ENCODE measurements at places on chromosomes 1 and 21.
A peak's percentile ranks its signal among the peaks of the same experiment; 100 is the strongest.

- no peak for DNase-seq
Observed at GRCh38 chr1:192817246-192817645, 8.4 kb downstream of the RGS2 start.

DNA sequence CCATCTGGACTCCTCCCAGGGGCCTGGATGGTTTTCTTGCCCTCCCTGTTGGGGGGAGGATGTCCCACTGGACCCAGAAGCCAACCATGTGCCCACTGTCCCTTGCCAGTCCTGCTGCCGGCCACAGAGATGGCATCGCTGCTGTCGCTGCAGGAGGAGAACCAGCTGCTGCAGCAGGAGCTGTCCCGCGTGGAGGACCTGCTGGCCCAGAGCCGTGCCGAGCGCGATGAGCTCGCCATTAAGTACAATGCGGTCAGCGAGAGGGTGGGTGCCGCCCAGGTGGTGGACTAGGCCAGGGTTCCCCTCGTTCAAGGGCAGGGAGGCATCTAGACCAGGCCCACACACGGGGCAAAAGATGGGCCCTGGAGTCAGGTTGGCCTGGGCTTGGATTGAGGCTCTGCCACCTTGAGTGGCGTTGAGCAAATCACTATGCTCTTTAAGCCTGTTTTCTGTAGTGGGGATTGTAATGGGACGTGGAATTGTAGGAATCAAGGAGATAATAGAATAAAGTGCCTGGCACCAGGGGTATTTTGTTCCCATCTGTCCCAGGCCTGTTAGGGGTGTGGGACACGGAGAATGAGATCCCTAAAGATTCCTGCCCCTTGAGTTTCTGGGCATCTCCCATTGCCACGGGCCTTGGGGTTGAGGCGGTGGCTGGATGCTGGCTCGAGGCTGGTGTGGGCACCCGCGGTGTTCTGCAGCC, 2.6 kb downstream of the CROCC start:
- DNase-seq: no peak

DNA sequence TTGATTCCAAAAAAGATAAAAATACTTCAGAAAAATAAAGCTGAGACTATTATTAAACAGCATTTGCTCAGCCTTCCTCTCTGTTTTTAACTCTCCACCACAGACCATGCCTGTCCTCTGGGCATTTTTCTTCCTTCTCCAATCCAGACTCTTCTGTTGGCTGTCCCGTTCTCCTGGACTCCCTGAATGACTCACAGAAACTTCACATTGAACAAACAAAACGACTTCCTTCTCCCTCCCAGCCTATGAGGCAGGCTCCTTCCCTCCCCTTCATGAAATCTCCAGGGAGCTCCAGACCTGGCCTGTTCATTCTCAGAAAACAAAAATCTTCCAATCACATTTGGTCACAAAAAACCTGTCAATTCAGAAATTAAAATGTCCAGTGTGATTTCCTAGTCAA, 421.3 kb downstream of the NPHP4 start:
- no peak for DNase-seq

GRCh38 chr21:43571976-43572375, 87.3 kb downstream of the HSF2BP start:
- no peak for DNase-seq

DNA sequence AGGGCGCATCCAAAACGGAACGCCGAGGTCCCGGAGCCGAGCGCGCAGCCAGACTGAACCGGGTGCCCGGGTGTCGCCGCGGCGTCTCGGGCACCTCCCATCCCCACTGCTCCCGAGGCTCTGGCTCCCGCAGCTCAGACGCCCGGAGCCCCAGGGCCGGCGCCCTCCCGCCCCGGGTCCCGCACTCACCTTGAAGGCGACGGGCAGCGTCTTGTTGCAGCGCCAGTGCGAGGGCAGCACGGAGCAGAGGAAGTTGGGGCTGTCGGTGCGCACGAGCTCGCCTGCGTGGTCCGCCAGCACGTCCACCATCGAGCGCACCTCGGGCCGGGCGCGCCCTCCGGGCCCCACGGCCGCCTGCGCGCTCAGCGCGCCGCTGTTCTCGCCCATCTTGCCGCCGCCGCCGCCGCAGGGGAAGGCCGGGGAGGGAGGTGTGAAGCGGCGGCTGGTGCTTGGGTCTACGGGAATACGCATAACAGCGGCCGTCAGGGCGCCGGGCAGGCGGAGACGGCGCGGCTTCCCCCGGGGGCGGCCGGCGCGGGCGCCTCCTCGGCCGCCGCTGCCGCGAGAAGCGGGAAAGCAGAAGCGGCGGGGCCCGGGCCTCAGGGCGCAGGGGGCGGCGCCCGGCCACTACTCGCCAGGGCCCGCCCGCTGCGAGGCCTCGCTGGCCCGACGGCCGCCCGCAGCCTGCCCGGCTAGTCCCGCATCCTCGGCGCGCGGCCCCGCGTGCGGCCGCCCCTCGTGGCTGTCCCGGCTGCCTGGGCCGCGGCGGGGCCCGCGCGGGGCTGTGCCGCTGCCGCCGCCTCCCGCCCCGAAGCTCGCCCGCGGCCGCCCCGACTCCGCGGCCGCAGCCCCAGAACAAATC, 447 bp downstream of the RUNX3 start:
- DNase-seq: no peak

GRCh38 chr1:32903991-32904785, 3.0 kb upstream of the TMEM54 start:
- DNase-seq: no peak

DNA sequence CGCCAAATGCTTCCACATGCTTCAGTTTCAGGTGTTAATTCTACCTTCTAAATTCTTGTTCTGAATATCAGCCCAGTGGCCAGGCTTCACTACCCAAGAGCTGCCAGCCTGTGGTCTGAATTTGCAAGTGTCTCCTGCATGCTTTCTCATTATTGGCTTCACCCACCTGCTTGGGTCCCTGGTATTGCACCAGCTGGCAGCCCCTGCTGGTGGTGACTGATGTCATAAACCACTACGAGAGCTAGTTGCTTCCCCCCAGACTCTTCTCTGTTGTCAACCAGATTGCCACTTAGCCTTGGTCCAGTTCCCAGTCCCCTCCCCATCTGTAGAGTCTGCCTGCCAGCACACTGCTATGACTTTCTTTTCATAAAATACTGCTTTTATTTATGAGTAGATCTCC, 197.7 kb upstream of the DUSP10 start:
- no peak for DNase-seq

DNA sequence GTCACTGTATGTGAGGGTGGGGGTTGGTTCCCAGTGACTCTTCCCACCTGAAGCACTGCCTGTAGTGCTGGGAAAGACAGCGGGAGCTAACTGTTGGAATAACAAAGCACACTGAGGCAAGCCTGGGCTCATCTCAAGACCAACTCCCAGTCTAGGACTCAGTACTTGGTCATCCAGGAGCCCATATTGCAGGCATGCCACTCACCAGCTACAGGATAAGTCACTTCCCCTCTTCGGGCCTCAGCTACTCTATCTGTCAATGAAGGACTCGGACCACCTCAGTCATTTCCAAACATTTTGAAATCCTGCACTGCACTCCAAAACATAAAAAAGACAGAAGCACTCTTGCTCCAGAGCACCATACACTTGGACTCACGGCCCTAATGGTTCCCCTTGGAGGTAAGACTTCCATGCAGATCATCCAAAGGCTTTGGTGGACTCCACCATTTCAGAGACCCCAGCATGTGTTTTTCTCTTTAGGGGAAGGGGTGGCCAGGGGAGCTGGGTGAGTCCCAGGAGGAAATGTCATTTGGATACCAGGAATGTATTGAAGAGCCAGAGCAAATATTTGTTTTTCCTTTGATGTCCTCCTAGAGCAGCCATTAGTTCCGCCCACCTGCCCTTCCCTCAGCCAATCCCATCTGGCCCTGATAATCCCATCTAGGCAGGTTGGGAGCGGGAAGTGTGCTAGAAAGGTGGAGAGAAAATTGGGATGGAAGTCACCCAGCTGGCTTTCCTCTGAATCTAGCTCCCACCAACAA, 3.1 kb downstream of the NUAK2 start:
- DNase-seq: no peak

DNA sequence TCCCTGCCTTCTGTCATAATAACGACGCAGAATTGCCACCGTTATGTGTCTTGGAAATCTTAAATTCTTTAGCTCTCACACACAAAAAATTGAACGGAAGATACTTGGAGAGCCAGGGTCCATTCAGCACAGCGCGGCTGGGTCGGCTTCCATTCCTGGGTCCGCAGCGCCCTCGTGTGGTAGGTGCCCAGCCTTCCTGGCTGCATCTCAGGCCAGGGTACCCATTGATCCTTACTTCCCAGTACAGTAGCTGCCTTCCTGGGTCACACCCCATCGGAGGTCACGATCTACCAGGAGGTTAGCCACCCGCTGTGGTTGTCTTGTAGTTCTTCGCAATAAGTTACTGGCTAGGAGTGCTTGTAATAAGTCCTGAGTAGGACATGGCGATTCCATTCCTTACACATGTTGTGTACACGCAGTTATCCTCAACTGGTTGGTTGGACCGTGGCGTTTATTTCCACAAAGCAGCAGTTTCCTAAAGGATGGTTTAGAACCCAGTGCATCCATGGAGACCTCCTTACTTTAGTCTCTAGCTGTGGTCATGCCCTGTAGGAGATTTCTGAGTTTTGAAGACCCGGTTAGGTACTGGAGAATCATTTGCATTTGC, 9.9 kb upstream of the MTARC1 start:
- DNase-seq: peak; percentile 8

GRCh38 chr1:165641231-165641987, 10.4 kb downstream of the MGST3 start:
- no peak for DNase-seq

GRCh38 chr21:14675774-14676530, 129.8 kb upstream of the SAMSN1 start:
- no peak for DNase-seq

DNA sequence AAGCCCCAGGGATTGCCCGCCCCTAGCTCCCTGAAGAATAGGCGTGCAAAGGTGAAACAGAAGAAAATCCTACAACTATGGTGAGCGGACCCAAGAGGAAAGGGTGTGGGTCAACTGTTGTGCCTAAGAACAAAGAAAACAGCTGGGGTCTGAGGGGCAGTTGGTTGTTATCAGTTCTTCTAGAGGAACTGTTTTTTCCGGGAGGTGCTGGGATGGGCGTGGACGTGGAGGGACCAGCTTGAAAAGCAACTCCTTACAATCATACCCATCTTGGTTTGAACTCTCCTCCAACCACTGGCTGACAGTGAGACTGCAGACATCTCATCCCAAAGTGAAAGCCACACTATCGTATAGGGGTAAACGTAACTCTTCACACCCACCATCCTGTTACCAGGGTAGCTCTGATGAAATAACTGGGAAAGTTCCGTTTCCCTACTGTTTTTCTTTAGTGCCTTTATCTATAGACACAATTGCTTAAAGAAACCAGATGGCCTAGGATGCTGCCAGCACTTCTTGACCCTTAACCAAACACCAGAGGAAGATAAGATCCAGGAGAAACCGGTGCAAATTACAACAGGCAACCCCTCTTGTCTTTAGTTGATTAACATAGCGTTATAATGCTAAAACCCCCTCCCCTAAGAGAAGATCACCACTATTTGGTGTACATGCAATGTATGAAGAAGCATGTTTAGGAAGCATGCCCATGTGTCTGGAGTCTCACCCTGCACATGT, 25.6 kb upstream of the FAM89A start:
- DNase-seq: no peak

- no peak for DNase-seq
Observed at GRCh38 chr1:151314137-151314875, 12.9 kb downstream of the PI4KB start.

DNA sequence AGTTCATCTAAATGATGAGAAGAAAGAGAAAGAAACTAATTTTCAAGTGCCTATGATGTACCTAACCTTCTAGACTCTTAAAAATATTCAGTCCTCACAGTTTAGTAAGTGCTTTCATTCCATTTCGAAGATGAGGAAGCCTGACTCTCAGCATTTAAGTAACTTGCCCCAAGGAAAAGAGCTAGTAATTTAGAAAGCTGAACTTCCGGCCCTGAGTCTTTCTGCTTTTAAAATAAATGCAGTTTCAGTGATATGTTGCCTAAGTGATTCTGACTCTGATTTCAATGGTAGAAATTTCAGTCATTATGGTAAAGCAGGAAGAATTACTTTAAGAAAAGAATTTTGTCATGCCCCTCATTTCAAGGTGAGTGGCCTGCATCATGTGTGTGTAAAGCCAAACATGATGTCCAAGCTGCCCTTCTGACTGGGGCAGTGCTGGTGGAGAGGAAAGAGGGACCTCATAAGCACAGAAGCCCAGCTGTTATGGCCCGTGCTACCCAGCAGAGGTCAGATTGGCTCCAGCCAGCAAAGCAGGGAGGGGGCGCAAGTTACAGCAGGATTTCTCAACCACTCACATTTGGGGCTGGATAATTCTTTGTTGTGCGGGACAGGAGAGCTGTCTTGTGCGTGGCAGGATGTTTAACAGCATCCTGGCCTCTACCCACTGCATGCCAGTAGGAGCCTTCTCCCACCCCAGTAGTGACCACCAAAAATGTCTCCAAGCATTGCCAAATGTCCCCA, 10.7 kb downstream of the ATP1A4 start:
- DNase-seq: no peak

DNA sequence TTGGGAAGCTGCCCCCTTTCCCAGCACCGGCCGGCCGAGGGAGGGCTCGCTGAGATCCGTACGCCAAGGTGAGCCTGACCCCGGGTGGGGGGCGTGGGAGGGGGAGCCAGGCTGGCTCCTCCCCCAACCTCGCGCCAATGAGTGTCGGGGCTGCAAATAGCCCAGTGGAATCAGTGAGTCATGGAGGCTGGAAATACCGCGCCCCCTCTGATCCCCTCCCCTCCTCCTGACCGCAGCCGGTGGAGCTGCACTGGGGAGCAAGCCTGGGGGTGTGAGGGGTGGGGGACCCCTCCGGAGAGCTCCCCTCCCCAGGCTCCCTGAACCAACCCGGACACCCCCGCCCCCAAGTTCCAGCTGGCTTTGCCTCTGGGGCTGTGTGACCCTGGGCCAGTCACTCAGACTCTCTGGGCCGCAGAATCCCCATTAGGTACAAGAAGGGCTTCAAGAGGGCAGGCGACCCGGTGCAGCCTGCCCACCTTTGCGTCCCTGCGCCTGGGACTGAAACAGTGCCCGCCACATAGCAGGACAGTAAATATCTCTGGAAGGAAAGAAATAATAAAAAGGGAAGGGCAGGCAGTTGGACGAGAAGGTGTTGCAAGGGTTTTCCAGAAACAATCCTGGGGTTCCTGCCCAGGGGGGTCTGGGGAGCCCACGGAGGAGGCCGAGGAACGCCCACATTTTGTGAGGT, 4.5 kb downstream of the HSPB7 start:
- DNase-seq: peak; percentile 50

- no peak for DNase-seq
Observed at GRCh38 chr21:44088401-44088780, 18.8 kb upstream of the PWP2 start.

- no peak for DNase-seq
Observed at GRCh38 chr1:12201352-12202189, 28.3 kb upstream of the VPS13D start.

GRCh38 chr1:199301472-199302217, 662.8 kb downstream of the PTPRC start:
- no peak for DNase-seq

GRCh38 chr1:41528106-41528505, 43.6 kb upstream of the EDN2 start:
- DNase-seq: no peak

Measured in stimulated activated CD8-positive, alpha-beta memory T cell treated with anti-CD3 and anti-CD28 coated beads, Interleukin-15, amount 100 ng/mL, for 4 hours (primary cell).